ENCODE measurements at places on chromosomes 5 and 9.

DNA sequence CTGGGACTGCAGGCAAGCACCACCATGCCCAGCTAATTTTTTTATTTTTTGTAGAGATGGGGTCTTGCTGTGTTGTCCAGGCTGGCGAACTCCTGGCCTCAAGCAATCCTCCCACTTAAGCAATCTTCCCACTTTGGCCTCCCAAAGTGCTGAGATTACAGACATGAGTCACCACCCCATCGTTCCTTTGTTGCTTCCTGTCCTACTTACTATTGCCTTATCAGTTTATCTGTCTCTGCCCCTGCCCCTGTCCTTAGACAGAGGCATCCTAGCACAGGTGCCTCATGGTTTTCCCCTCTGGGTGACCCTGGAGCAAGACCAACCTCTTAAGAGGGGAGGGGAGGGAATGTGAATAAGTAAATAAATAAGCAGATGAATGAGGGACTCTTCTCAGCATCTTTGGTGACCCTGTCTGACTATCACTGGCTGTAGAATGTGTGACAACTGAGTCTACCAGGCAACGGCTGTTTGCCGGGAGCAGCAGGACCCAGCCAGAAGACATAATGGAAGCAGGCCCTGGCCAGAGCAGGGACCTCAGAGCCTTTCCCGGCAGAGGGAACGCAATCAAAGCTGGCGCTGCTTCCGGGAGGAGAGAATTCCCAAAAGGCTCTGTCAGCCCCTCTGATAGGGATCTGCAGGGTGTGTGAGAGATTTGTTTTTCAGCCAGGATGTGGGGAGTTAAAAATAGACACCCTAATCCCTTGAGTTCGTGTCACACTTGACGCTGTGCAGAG is 43.8 kb upstream of the DAB2IP start:
- peak; percentile 53 for DNase-seq

GRCh38 chr9:129209580-129209979 is 31.5 kb upstream of the IER5L start:
- DNase-seq = no peak

DNA sequence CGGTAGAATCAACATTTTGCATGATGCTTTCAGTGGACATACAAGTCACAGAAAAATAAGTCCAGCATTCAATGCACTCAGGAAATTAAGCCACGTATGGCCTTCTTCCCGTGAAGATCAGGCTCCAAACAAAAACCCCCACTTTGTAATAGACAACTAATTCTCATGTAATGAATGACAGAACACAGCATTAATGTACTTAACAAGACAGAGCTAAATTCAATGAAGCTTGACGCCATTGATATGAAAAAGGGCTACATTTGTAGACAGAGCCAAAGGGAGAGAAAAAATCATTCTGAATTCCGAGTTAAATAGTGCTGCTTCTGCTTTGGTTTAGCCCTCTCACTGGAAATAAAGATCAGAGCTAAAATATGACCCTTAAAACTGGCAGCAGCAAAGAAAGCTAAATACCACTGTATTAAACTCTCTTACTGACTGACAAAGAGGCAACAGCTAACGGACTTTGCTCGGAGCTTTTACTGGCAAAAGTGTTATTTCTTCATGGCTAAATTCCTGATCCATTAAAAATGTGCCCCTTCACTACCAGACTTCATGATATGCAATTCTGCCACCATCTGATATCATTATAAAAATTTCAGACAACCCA is 250.5 kb downstream of the BNC2 start:
- DNase-seq = no peak

GRCh38 chr5:167892352-167893115 is 398.9 kb upstream of the WWC1 start:
- DNase-seq = no peak

- no peak for DNase-seq
Observed at GRCh38 chr5:179279347-179280094, 65.7 kb downstream of the ADAMTS2 start.

DNA sequence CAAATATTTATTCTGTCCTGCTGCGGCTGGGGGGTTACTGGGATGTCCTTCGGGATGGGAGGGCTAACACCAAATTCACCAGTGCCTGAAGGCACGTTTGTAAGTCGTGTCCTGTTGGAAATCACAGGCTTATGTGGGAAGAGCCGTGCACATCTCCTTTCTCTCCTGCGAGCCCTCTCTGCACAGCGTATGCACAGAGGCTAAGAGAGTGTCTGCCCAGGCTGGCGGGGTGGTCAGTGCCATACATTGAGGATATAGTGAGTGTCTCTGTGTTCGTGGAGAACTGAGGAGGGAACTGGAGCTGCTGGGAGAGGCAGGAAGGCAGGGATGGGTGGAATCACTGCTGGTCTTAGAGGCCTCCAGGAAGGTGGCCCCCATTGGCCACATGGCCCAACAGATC is 110.1 kb downstream of the WNK2 start:
- no peak for DNase-seq

GRCh38 chr5:53613536-53613935 is 53.1 kb downstream of the NDUFS4 start:
- DNase-seq = no peak

DNA sequence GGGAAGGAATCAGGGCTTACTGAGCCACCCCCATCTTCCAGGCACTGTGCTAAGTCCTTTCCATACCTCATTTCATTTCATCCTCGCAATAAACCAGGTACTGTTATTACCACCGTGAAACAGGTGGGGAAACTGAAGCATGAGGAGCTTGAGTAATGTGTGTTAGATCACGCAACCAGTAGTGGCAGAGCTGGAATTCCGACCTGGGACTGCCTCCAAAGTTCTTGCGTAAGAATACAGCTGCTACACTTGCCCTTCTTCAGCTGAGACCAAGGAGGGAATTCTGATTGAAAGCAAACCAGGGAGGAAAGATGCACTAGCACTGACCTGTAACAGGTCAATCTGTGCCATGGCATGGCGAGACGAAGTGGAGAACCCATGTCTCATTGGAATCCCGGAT is 113.4 kb upstream of the MSX2 start:
- DNase-seq = peak; percentile 81

GRCh38 chr5:102845041-102845440 is 89.9 kb downstream of the PAM start:
- DNase-seq = no peak

- peak; percentile 87 for DNase-seq
Observed at GRCh38 chr5:147481874-147482705, 27.8 kb downstream of the DPYSL3 start.

DNA sequence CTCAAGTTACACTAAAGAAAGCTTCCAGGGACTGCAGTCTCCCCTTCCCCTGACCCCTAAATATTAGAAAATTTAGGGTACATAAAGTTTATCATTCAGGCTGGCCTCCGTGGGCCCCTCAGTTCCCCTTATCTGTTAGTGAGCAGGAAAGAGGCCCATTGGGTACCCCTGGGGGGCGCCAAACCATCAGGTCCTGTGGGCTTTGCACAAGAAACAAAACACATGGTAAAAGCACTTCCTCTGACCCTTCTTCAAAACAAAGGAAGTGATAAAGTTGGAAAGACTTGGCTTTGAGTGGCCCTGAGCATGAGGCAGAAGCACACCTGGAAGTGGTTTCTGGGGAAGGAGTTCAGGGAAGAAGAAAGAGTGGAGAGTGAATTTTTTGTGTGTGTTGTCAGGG is 213.0 kb downstream of the SMARCA2 start:
- DNase-seq = no peak

- DNase-seq = peak; percentile 71
Observed at GRCh38 chr5:64144425-64145215, 21.0 kb upstream of the RNF180 start.

GRCh38 chr5:59275170-59275509 is 618.4 kb downstream of the PDE4D start:
- DNase-seq = no peak

GRCh38 chr9:13598738-13599137 is 319.2 kb upstream of the MPDZ start:
- DNase-seq = no peak

DNA sequence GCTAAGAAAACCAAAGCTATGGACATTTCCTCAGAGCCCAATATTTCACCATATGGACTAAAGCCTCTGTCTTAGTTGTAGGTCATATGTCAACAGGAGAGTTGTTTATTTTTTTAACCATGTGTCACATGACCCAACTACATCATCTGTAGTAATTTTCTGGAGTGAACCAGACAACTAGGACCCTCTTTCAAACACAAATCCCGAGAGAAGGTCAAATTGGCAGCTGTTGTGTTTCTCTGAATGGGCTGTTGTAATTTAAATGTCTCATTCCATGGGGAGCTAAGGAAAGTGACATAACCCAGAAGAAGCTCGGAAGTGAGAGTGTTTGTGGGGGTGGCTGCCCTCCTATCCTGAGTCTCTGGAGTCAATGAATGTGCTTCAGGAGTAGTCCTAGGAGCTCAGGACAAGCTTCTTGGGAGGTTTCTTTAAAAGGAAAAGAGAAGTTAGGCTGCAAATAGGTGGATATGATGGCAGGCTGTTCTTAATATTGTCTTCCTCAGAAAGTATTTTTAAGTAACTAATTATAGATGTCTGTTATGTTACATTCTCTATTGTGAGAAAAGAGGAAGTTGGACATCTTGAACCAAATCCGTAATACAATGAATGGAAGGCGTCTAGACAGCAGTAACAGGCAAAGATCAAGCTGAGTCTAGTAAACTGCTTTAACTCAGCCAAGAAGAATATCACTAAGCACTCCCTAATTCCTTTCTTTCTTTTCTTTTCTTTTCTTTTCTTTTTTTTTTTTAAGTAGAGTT is 50.1 kb downstream of the TMEM167A start:
- no peak for DNase-seq

- no peak for DNase-seq
Observed at GRCh38 chr5:89097103-89097502, 214.1 kb upstream of the MEF2C start.

- no peak for DNase-seq
Observed at GRCh38 chr9:115046199-115046598, 71.8 kb downstream of the TNC start.

GRCh38 chr9:32455738-32456137 is 70.3 kb downstream of the RIGI start:
- no peak for DNase-seq

GRCh38 chr9:130707225-130707976 is 13.8 kb downstream of the EXOSC2 start:
- peak; percentile 80 for DNase-seq

DNA sequence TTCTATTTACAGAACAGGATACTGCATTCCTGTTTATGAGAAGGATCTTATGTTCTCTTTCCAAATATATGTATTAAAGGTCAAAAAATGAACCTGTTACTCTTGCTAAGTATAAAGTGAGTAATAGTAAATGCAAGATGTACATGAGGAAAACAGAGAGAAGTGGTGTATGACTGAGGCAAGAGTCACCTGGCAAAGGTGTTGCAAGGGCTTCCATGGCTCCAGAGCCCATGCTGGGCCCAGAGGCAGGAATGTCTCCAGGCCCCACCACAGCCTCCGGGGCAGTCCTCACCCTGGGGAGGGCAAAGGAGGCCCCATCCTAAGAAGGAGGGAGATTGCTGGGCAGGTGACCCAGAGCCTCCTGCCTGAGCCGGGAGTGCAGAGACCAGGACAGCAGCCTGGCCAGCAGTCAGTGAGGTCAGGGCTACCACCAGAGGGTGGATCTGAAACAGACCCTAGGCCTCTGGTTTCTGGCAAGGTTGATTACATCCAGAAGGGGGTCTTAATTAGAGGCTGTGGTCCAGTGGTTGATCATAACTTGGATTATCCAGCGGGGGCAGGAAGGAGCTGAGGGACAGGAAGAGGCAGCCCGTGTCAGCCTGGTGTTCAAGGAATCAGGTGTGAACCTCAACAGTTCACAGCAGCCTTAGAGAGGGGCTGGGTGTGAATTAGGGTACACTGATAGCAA is 57.3 kb upstream of the CPLX2 start:
- DNase-seq = no peak

DNA sequence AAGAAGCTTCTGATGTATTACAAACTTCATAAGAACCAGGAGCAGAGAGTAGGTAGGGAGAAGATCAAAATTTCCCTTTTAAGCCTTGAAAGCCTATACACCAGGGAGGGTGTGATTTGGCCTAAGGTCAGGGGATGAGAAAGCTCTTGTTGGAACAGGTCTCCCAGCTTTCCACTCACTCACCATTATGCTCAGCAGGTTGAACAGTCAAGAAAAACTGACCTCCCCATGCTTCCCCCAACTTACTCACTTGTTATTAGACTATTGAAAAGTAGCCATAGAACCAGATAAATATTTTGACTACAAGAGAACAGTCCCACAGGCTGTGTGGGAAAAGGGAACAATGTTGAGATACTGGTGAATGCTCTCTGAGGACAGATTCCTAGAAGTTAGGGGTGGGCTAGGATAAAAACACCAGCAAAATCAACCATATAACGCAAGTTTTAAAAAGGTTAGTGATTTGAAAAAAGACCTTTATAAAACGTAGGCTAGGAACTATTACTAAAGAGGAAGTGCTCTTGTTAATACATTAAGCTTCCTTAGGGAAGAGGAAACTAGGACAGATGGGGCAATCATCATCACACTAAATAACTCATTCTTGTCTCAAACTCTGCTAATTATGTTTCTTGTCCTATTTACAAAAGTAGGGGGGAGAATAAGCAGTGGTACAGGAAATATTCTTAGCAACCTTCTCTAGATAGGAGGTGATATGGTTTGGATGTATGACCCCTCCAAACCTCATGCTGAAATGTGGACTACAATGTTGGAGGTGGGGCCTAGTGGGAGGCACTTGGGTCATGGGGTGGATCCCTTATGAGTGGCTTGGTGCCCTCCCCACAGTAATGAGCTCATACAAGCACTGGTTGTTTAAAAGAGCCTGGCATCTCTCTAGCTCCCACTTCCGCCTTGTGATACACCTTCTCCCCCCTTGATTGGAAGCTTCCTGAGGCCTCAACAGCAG is 31.0 kb downstream of the PCDHGC5 start:
- DNase-seq = no peak

DNA sequence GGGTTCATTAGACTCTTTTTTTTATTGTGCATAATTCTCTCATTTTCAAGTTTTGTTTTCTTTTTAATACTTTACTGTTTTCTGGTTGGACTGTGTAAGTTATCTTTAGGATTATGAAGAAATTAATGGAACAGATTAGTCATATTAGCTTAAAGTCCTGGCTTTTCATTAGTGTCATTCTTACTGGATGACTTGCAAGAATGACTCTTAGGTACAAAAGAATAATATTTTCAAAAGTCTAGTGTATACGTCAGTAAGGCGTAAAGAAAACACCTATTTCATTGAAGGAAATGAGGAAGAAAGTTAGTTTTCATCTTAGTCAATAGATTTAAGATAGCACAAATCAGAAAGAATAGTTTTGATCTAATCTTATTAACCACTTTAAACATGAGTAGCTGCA is 20.4 kb downstream of the UHRF2 start:
- peak; percentile 78 for DNase-seq

- peak; percentile 77 for DNase-seq
Observed at GRCh38 chr5:167488371-167488770, 803.1 kb upstream of the WWC1 start.

DNA sequence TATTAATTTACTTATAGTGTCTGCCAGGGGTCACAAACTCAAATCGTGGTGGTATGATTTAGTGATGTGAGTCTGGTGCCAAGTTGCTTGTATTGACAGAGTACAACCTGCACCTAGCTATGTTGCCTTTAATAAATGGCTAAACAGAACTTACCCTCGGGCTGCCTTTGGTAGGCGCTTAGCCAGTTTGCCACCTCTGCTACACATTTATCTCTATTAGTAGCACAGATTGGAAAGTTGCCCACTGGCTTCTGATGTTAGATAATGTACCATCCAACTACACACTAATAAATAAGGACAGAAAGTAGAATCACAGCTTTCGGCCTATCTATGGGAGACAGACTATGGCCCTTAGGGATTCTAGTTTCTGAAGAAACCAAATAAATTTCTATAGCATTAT is 368.4 kb downstream of the MAN2A1 start:
- DNase-seq = no peak
